Fibroblast of pulmonary artery (primary cell): ENCODE measurements at places on chromosomes 13 and 19.

- DNase-seq = no peak
Observed at GRCh38 chr19:46970815-46971214, 48.8 kb upstream of the NPAS1 start.

DNA sequence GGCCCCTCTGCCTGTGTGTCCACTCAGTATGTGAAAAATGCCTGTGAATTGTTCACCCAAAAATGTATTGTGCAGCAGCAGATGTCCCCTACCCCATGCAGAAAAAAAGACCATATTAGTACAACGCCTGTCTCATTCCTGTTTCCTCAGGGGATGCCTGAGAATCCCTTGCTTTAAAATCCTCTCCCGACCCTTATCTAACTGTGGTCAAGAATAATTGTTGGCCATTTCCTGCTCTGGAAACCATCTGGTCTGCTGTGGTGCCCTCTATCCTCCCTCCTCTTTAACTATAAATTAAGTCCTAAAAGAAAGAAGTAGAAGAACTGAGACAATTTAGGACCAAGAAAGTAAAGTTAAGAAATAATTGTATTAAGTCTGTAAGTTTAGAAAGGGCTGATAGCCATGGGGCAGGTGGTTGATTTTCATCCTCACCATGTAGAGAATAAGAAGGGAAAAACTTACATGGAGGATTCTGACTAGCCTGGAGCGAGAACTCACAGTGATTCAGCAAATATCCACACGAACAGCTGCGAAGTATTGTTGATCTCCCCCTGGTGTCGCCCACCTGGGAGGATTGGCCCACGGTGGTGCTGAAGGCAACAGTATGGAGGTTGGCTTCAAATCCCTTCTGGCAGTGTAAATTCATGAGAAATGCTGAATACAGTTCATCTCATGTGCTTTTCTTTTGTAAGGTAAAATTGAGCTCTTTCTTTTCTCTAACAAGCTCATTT is 85.6 kb downstream of the COL4A2 start:
- DNase-seq = peak; percentile 96

- no peak for DNase-seq
Observed at GRCh38 chr19:8196271-8196927, 12.8 kb upstream of the CERS4 start.

GRCh38 chr19:4035018-4035566 is 27.6 kb downstream of the PIAS4 start:
- DNase-seq = no peak

GRCh38 chr13:59345311-59345710 is 818.4 kb downstream of the DIAPH3 start:
- peak; percentile 94 for DNase-seq

GRCh38 chr19:40394816-40395210 is 4.8 kb upstream of the HIPK4 start:
- no peak for DNase-seq

DNA sequence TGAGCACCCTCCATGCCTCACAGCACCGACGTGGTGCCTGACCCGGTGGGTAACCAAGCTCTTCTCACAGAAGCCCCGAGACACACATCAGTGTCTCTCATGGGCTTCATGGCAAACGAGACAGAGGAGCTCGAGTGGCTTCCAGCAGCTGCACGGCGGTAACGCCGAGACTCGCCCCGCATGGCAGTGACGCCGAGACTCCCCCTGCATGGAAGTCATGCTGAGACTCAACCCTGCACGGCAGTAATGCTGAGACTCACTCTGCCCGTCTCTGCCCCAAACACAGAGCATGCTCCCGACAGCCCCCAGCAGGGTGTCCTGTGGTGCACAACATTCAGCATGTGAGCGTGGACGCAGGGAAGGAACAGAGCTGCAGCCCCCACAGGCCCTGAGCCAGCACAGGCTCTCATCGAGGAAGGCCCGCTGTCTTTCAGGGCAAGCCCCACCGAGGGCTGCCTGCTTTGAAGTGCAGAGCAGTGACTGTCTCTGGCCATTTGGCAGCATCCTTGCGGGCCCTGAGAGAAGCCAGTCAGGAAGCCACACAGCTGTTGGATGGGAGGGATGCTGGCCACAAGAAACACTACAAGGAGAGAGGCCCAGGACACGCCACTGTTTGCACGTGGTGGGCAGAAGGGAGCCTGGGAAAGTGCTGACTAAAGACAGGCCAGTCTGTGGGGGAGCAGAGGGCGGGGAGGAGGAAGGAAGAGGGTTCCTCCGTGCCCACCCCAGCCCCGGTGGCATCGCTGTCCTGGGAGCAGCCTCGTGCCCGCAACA is 9.5 kb downstream of the GAS6 start:
- peak; percentile 34 for DNase-seq

- DNase-seq = no peak
Observed at GRCh38 chr13:75803164-75803611, 167.1 kb downstream of the LMO7 start.

GRCh38 chr13:91351123-91351522 is 3.6 kb downstream of the MIR17HG start:
- DNase-seq = no peak

GRCh38 chr13:40442826-40443225 is 223.6 kb downstream of the FOXO1 start:
- no peak for DNase-seq
